ENCODE measurements at places on chromosomes 6 and 20.
A peak's percentile ranks its signal among the peaks of the same experiment; 100 is the strongest.

DNA sequence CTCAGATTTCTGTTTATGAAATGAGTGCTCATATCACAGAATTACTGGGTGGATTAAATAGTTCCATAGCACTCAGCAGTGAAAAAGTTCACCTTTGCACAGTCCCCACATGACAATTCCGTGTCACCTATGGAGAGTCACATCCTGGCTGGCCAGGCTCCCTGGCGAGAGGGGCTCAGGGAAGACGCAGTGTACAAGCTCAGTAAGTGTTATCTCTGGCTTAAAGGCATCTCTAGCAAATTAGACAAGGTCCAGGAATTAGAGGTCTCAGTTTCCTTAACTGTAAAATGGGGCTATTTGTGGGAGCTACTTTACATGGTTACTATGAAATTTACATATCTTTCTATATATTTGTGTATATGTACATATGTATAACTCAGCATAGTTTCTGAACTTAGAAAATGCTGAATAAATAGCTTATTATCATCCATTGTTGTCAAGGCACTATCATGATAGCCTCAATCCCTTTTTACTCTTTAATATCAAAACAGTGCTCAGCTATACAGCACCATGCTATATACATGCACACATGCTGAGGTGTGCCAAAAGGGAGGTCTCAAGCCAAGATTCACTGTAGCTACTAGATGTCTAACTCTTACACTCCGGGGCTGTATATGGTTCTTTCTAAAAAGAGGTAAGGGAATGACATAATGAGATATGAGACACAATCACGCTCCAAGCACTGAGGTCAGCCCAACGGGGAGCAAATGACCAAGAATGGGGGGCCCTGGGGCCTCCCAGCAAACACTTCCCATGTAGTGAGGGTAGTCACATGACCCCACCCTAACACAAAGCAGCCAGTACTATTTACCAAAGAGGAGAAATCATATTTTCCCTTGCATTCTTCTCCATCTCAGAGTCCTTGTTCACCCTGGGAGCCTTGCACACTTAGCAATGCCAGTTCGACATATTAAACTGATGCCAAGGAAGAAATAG lies 59.4 kb downstream of the SLC22A23 start:
- no peak overlapping the region for H3K27ac ChIP-seq
- no peak for DNase-seq
- no peaks in the 10 kb centered on the region for H3K36me3 ChIP-seq
- H3K27me3 ChIP-seq = no peaks in the 10 kb centered on the region
- H3K4me1 ChIP-seq = peaks cover 10% of the 10 kb centered on the region

DNA sequence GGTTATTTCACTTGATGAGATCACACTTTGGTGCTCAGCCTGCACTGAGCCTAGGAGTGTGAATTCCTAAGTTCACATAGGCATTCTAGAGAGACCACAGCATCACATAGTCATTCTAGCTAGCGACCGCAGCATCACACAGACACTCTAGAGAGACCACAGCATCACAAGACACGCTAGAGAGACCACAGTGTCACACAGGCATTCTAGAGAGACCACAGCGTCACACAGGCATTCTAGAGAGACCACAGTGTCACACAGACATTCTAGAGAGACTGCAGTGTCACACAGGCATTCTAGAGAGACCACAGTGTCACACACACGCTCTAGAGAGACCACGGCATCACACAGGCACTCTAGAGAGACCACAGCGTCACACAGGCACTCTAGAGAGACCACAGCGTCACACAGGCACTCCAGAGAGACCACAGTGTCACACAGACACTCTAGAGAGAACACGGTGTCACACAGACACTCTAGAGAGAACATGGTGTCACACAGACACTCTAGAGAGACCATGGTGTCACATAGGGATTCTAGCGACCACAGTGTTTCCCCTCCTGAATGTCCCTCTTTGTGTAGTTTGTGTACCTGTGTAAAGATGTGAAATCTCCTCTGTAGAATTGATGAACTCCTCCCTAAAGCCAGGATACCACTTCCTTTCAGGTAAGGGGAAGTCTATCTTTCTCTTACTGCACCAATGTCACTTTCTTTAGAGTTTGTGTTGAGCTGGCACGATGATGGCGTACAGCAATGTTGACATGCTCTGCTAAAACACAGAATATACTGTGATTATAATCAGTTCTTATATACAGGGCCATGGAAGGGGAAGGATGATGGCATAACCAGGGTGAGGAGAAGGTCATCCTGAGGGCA lies 169.4 kb downstream of the ZDHHC14 start:
- no peak overlapping the region for H3K4me3 ChIP-seq
- no peak overlapping the region for H3K27ac ChIP-seq
- H3K36me3 ChIP-seq = no peaks in the 10 kb centered on the region
- H3K4me1 ChIP-seq = peaks cover 17% of the 10 kb centered on the region
- H3K27me3 ChIP-seq = no peaks in the 10 kb centered on the region

DNA sequence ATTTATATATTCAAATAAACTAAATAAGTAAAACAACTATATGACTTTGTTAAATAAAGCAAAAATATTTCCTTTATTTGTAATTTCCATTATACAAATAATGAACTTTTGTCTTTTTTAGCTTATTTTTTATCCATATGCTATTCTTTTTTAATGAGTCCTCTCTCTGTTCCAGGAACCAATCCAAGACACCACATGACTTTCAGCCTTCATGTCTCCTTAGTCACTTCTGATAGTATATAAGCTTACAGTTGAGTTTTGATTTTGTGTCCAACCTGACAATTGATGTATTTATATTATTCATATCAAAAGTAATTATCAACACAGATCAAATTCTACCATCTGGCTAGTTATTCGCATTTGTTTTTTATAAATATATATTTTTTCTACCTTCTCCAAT lies 582.3 kb upstream of the GJE1 start:
- H3K4me1 ChIP-seq = peaks cover 21% of the 10 kb centered on the region
- no peak overlapping the region for H3K4me3 ChIP-seq
- H3K27ac ChIP-seq = no peak overlapping the region
- no peak for DNase-seq

DNA sequence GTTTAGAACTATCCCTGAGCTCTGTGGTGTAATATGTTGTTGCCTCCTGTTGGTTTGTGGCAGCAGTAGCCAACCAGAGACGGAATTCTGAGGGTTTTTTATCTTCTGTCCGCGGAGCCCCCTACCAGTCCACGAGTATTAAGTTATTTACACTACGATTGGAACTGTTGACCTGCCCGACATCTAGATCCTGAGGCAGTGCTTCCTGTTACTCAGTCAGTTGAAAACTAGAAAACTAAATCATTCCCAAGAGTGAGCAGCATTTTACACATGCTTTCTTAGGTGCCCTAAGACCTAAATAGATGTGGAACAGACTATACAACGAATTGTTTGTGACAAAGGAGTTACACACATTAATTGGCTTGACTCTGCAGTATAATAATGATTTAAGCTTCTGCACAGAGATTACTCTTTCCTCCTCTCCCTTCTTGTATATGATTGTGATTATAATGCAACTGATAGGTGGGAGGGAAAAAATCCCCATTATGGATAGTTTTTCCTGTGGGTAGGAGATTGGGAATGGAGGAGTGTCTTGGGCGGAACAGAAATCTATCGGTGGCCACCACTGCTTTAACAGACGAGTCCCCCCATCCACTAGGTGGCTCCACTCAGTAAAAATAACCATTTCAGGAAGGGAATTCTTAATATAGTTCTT lies 1.7 kb downstream of the LOC128125822 start:
- H3K4me3 ChIP-seq = peak overlapping the region; percentile 88
- H3K36me3 ChIP-seq = peaks cover 44% of the 10 kb centered on the region
- H3K4me1 ChIP-seq = peaks cover 8% of the 10 kb centered on the region
- peak; percentile 78 for DNase-seq
- no peaks in the 10 kb centered on the region for H3K27me3 ChIP-seq
- peak overlapping the region; percentile 96 for H3K27ac ChIP-seq

DNA sequence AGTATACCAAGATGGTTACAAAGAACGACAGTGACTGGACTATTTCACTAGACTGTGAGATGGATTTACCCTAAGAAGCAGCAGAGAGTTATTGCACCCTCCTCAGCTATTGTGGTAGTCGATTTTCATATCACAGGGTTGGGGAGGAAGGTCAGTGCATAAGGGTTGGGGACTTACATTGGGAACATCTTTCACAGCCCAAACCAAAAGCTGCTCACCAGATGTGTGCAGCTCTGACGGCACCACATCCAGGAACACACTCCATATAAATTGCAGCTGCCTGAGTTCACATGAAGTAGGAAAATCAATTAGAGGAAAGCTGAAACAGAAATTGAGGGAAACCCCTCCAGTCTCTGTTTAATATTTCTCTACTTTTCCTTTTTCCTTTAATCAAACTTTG lies 470.5 kb upstream of the NRSN1 start:
- no peak for DNase-seq
- H3K4me3 ChIP-seq = no peak overlapping the region
- no peak overlapping the region for H3K27ac ChIP-seq
- no peaks in the 10 kb centered on the region for H3K36me3 ChIP-seq

- DNase-seq = no peak
- H3K36me3 ChIP-seq = peaks cover 7% of the 10 kb centered on the region
- no peak overlapping the region for H3K4me3 ChIP-seq
- no peaks in the 10 kb centered on the region for H3K4me1 ChIP-seq
- no peaks in the 10 kb centered on the region for H3K27me3 ChIP-seq
- H3K27ac ChIP-seq = no peak overlapping the region
Measured at GRCh38 chr6:28712982-28713381, 187.3 kb downstream of the GPX5 start.

GRCh38 chr6:26571592-26572296 lies 25.0 kb upstream of the ABT1 start:
- H3K4me1 ChIP-seq = peaks cover 11% of the 10 kb centered on the region
- peaks cover 30% of the 10 kb centered on the region for H3K36me3 ChIP-seq
- peak; percentile 89 for DNase-seq
- peak overlapping the region; percentile 91 for H3K27ac ChIP-seq

DNA sequence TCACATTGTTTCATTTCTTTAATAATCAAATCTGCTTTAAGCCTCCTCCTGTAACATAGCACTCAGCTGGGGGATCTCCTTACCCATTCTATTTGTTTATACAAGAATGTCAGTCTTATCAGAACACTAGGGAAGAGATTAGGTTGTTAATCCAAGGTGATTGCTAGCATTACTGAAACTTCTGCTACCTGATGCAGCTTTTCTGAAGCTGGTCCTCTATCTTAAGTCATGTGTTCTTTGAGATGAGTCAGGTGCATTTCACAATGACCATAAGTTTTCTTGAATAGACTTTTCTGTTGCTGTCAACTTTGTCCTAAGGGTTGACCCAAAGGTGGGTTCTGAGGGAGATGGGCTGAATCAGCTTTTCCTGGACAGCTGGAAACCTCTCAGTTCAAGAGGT lies 60.7 kb upstream of the SYNCRIP start:
- H3K27me3 ChIP-seq = peaks cover 12% of the 10 kb centered on the region
- no peak overlapping the region for H3K27ac ChIP-seq
- no peak overlapping the region for H3K4me3 ChIP-seq
- H3K4me1 ChIP-seq = no peaks in the 10 kb centered on the region
- no peaks in the 10 kb centered on the region for H3K36me3 ChIP-seq

DNA sequence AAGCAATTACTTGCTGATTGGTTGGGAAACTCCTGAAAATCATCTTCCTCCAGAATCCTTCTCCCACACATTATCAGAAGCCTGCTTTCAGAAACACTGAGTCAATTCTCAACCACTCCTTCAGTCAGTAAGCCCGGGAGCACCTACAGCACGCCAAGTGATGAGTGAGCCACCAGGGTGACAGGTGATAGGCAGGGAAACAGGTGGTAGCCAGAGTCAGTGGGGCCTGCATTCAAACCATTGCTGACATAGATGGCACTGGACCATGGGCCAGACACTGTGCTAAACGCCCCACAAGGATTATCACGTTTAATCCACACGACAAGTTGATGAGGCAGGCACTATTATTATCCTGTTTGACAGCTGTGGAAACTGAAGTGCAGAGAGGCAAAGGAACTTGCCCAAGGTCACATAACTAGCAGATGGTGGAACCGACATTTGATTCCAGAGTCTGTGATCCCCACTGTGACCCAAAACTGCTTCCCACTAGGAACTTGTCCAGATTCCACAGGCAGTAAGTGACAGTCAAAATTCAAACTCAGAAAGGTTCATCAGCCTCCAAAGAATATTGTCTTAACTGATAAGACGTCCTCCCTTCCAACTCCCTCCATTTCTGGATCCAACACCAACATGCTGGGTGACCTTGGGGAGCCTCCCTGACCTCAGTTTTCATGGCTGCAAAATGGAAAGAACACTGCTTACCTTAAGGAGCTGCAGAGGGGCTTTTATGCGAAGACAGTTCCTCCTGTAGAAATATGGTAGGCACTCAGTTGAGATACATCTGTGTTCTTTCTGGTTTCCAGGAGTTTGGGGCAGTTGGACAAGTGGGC lies 23.9 kb upstream of the TOP1 start:
- peak overlapping the region; percentile 79 for H3K4me3 ChIP-seq
- no peaks in the 10 kb centered on the region for H3K36me3 ChIP-seq
- H3K4me1 ChIP-seq = peaks cover 42% of the 10 kb centered on the region
- peak overlapping the region; percentile 99 for H3K27ac ChIP-seq
- no peaks in the 10 kb centered on the region for H3K27me3 ChIP-seq
- peak; percentile 61 for DNase-seq

DNA sequence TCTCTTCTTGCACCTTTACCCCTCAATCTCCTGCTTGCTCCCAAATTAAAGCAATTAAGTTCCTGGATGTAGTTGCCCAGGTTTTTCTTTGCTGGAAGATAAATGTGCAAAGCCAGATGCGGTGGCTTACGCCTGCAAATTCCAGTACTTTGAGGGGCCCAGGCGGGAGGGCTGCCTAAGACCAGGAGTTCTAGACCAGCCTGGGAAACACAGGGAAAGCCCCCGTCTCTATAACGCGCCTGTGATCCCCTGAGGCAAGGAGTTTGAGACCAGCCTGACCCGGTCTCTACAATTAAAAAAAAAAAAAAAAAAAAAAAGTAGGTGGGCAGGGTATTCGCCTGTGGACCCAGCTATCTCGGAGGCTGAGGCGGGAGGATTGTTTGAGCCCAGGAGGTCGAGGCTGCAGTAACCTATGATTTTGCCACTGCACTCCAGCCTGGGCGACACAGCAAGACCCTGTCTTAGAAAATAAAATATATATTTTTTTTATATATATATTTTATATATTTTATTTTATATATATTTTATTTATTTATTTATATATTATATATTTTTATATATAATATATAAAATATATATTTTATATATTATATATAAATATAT lies 461 bp upstream of the DCDC2 start:
- peak overlapping the region; percentile 8 for H3K4me3 ChIP-seq
- H3K4me1 ChIP-seq = peaks cover 4% of the 10 kb centered on the region
- DNase-seq = no peak
- H3K27ac ChIP-seq = no peak overlapping the region

DNA sequence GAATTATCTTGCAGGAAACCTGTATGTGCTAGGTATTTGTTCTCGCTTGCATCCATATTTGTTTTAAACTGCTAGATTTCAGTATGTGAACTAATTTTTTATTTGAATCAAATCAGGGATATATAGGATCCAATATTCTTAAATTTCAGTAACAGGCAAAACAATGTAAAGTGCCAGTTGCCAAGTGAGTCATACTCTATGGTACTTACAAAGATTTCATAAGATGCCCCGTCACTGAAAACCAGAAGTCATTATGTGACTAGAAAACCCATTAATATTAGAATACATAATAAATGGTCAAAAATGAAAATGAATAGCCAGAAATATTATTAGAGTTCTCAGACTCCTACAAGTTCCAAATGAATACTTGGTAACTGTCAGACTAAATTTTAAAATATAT lies 481.2 kb downstream of the TFAP2A start:
- DNase-seq = peak; percentile 76
- no peak overlapping the region for H3K27ac ChIP-seq
- no peaks in the 10 kb centered on the region for H3K27me3 ChIP-seq

- no peak for DNase-seq
- H3K27ac ChIP-seq = no peak overlapping the region
- no peaks in the 10 kb centered on the region for H3K4me1 ChIP-seq
Measured at GRCh38 chr6:107543567-107543966, 53.6 kb downstream of the SOBP start.

- no peaks in the 10 kb centered on the region for H3K27me3 ChIP-seq
- no peak overlapping the region for H3K4me3 ChIP-seq
- DNase-seq = no peak
Measured at GRCh38 chr6:11272491-11273192, 40.2 kb upstream of the NEDD9 start.
